Neuronal stem cell (in vitro differentiated cells): ENCODE measurements at places on chromosomes 2 and 18.

DNA sequence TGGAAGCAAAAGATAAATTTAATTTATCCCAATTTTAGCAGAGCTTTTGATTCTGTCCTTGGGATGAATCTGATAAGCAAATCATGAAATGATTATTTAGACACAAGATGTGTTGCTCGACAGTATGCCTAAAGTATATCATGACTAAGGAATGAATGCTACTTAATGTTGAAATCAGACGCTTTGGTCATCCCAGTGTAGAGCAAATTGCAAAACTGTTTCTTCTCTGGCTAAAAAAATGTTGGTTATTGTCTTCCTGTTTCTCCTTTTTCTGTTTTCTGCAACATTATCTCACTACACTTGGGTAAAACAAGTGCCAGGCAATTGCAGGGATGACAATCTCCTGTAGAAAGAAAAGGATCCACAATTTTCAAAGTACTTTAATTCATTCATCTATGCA, 66.4 kb downstream of the BABAM2 start:
- H3K4me1 ChIP-seq: peaks cover 38% of the 10 kb centered on the region
- H3K27ac ChIP-seq: no peak overlapping the region
- no peak overlapping the region for H3K4me3 ChIP-seq
- no peaks in the 10 kb centered on the region for H3K27me3 ChIP-seq

GRCh38 chr18:24837066-24837465, 376.6 kb downstream of the HRH4 start:
- H3K4me3 ChIP-seq: no peak overlapping the region
- H3K27ac ChIP-seq: no peak overlapping the region
- peaks cover 15% of the 10 kb centered on the region for H3K4me1 ChIP-seq
- no peaks in the 10 kb centered on the region for H3K36me3 ChIP-seq
- H3K27me3 ChIP-seq: no peaks in the 10 kb centered on the region

- no peak overlapping the region for H3K27ac ChIP-seq
- H3K36me3 ChIP-seq: no peaks in the 10 kb centered on the region
- no peak overlapping the region for H3K4me3 ChIP-seq
- DNase-seq: no peak
- peaks cover 6% of the 10 kb centered on the region for H3K4me1 ChIP-seq
These were observed 168.3 kb upstream of the POU3F3 start for GRCh38 chr2:104685591-104685990.

DNA sequence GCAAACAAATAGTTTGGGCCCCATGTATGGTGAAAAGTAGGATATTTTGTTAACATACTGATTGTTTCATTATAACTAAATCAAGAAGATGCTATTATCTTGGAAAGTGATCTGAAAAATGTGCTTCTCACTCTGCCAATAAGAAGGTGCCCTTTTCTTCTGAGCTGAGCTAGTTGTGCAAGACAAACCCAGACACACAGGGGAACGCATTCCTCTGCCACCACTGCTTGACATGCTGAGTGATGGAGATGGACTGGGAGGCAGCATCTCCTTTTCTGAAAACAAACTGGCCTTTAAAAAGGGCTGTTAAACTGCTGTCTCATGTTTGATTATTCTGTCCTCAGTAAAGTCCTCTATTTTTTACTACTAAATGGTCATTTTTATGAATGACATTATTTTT, 1989.9 kb upstream of the CELF4 start:
- H3K4me3 ChIP-seq: no peak overlapping the region
- H3K36me3 ChIP-seq: no peaks in the 10 kb centered on the region
- no peak for DNase-seq
- no peaks in the 10 kb centered on the region for H3K27me3 ChIP-seq
- no peak overlapping the region for H3K27ac ChIP-seq

- no peaks in the 10 kb centered on the region for H3K36me3 ChIP-seq
- H3K27ac ChIP-seq: no peak overlapping the region
- no peak overlapping the region for H3K4me3 ChIP-seq
- no peaks in the 10 kb centered on the region for H3K27me3 ChIP-seq
These were observed 40.4 kb downstream of the COL3A1 start for GRCh38 chr2:189014449-189015138.

GRCh38 chr2:47402805-47403608, at the start of gene MSH2:
Gene MSH2, plus strand, starts transcription at chr2:47403156. Its CDS starts 36 bp downstream, at chr2:47403192.
- peak within 1 kb of the TSS; percentile 91 for H3K4me3 ChIP-seq
- peak within 1 kb of the TSS; percentile 85 for H3K27ac ChIP-seq
- H3K36me3 ChIP-seq: peaks cover 40% of the 10 kb centered on the region
- H3K27me3 ChIP-seq: no peaks in the 10 kb centered on the region

DNA sequence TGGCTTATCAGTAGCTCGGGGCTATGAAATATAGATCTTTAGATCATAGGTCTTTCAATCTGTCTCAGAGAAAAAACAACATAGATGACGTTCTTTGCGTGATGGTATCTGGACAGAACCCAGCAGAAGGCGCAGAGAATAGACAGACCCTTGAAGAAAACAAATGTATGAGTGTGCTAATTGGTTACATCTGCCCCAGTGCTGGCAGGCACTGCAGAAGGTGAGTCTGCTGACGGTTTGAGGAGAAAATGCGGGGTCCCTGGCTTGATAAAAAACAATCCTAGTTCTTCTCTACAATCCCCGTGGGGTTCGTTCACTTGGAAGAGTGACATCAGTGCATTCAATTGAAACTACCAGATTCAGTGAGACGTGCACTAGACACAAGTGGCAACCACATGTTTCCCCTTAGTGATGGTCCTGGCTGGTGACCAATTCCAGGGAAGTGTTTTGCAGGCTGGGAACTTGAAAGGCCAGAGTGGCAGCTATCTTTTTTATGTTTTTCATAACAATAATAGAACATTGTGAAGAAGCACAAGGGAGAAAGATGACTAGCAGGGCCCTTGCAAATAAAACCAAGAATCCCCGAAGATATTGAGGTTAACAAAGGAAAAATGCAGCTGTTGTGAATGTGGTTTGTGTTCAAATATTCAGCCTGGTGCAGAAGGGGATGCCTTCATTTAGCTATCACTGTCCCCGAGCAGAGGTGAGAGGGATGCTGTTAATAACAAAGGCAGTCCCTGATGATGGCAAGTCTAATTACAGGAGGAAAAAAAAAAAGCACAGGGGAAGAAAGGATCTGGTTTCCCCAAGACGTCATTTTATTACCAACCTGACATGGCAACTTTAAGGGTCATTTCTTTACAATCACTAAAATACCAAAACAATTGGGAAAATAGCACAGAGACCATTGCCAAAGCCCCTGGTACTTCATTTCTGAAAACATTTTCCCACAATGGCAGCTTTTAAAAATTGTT, 337.6 kb upstream of the FIGN start:
- no peaks in the 10 kb centered on the region for H3K36me3 ChIP-seq
- peaks cover 1% of the 10 kb centered on the region for H3K4me1 ChIP-seq
- H3K27ac ChIP-seq: no peak overlapping the region

GRCh38 chr18:505483-506122, 5.1 kb upstream of the COLEC12 start:
- peaks cover 39% of the 10 kb centered on the region for H3K27me3 ChIP-seq

DNA sequence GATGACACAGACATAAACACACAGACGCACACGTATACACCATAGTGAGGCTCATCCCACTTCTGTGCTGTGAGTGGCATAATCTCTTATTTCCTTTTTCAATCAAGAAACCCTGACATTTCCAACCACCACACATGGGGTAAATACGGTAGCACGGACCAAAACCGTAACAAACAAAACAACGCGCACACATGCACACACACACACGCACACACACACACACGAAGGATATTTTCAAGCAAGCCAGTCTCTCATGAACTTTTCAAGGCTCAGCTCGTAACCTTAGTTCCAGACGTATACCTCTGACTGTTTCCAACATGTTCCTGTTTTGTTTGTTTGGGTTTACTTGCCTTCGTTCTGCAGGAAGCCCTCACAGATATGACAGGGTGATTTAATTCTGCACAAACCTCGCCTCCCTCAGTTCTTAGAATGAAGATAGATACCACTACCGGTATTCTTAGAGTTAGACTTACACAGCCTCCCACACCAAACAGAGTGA, 119.8 kb downstream of the BCL2 start:
- no peaks in the 10 kb centered on the region for H3K27me3 ChIP-seq
- H3K4me1 ChIP-seq: peaks cover 6% of the 10 kb centered on the region
- H3K36me3 ChIP-seq: no peaks in the 10 kb centered on the region
- no peak overlapping the region for H3K27ac ChIP-seq
- H3K4me3 ChIP-seq: peak overlapping the region; percentile 41
- DNase-seq: no peak

- H3K36me3 ChIP-seq: no peaks in the 10 kb centered on the region
- no peak overlapping the region for H3K27ac ChIP-seq
- H3K4me1 ChIP-seq: no peaks in the 10 kb centered on the region
- DNase-seq: no peak
- no peak overlapping the region for H3K4me3 ChIP-seq
These were observed 19.6 kb upstream of the NPC1 start for GRCh38 chr18:23605941-23606340.

DNA sequence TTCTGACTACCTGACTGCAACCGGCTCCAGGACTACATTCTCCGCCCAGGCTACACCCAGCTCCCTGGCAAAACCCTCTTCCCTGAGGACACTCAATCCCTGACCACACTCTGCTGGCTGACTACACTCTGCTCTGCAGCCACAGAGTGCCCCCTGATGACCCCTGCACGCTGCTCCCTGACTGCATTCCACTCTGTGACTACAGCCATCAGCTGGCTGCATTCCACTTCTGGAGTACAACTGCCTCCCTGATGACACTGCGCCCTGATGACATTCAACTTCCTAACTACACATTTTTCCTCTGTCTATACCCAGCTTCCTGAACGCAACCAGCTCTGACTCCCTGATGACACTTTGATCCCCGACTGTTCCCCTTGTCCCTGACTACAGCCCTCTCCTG, 71.3 kb upstream of the NRXN1 start:
- H3K27ac ChIP-seq: no peak overlapping the region
- no peaks in the 10 kb centered on the region for H3K27me3 ChIP-seq
- peak; percentile 49 for DNase-seq
- H3K4me1 ChIP-seq: peaks cover 8% of the 10 kb centered on the region
- no peak overlapping the region for H3K4me3 ChIP-seq

DNA sequence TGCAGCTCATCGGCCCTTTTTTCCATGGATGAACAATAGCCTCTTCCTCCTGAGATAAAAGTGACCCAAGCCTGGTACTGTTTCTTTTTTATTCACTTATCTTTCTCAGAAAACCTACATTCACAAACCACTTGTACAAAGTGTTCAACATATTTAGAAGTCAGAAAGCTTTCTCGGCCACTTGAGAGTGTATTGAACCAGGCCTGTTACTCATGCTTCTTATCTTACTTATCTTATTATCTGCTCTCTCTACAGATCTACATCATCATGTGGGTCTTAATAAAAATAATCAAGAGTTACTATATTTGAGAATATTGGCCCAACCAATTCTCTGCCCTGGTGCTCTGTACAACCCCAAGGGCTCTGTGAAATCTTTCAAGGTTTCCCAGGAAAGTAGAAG, 242.1 kb downstream of the MREG start:
- H3K27me3 ChIP-seq: no peaks in the 10 kb centered on the region
- DNase-seq: no peak
- H3K36me3 ChIP-seq: no peaks in the 10 kb centered on the region
- H3K27ac ChIP-seq: peak overlapping the region; percentile 82
- no peak overlapping the region for H3K4me3 ChIP-seq
